ENCODE measurements at places on chromosomes 3 and 15. TPM values are rescaled to one million over a fixed set of nuclear protein-coding genes. Genes with fewer than 3 reads are reported as not detected.

GOLGA8M gene
- not detected for total RNA-seq

IQCF5 gene
- not detected for total RNA-seq

ITIH4 gene
- total RNA-seq, result 1.9 TPM

GRIP2 gene
- total RNA-seq, result not detected

CYP11A1 gene
- total RNA-seq, result not detected

CD96 gene
- total RNA-seq, result not detected

HTR3E gene
- total RNA-seq, result not detected

SLC28A1 gene
- not detected for total RNA-seq

CD276 gene
- total RNA-seq, result 31.5 TPM

PYGO1 gene
- 1.4 TPM for total RNA-seq

LIPC gene
- total RNA-seq, result 1.4 TPM

FSIP1 gene
- total RNA-seq, result 14.5 TPM

ACVR2B gene
- 5.3 TPM for total RNA-seq

HCN4 gene
- not detected for total RNA-seq

CCDC39 gene
- total RNA-seq, result not detected

SNAP23 gene
- 86.5 TPM for total RNA-seq

SEMA3B gene
- 15.6 TPM for total RNA-seq

TERB2 gene
- total RNA-seq, result not detected

GXYLT2 gene
- total RNA-seq, result 0.85 TPM

IL5RA gene
- not detected for total RNA-seq

ANKRD63 gene
- total RNA-seq, result not detected

ILDR1 gene
- total RNA-seq, result 0.96 TPM

PIGBOS1 gene
- total RNA-seq, result 4.8 TPM

CMTM7 gene
- total RNA-seq, result 10.7 TPM

IL17RB gene
- total RNA-seq, result 1.2 TPM

C3orf49 gene
- total RNA-seq, result not detected

HIGD1A gene
- 212 TPM for total RNA-seq

GOLGA6B gene
- not detected for total RNA-seq

UPK1B gene
- total RNA-seq, result 13.0 TPM

MCTP2 gene
- 22.0 TPM for total RNA-seq

SLC24A5 gene
- not detected for total RNA-seq

RAB6B gene
- under 0.01 TPM for total RNA-seq

TRIM42 gene
- not detected for total RNA-seq

KLHL40 gene
- total RNA-seq, result not detected

PRKCD gene
- 4.7 TPM for total RNA-seq

ROPN1 gene
- total RNA-seq, result not detected

PLA2G4F gene
- total RNA-seq, result 3.9 TPM

PLA1A gene
- total RNA-seq, result 0.96 TPM

GCNT3 gene
- 10.4 TPM for total RNA-seq

P2RY1 gene
- total RNA-seq, result 21.1 TPM

SYNPR gene
- total RNA-seq, result not detected

TRPM1 gene
- total RNA-seq, result under 0.01 TPM

AGTR1 gene
- not detected for total RNA-seq

PAK6 gene
- total RNA-seq, result 13.4 TPM

KIF15 gene
- 2.4 TPM for total RNA-seq

FAN1 gene
- 14.0 TPM for total RNA-seq

ADCY5 gene
- not detected for total RNA-seq

PIERCE2 gene
- total RNA-seq, result 1.7 TPM

TNFAIP8L3 gene
- total RNA-seq, result 8.1 TPM

DRD3 gene
- not detected for total RNA-seq

HIGD2B gene
- total RNA-seq, result not detected

RTP1 gene
- total RNA-seq, result not detected

CTXND1 gene
- total RNA-seq, result not detected

GHSR gene
- not detected for total RNA-seq

UCN2 gene
- 6.0 TPM for total RNA-seq

AADACL2 gene
- not detected for total RNA-seq

PRKCI gene
- total RNA-seq, result 67.4 TPM

CLSTN2 gene
- total RNA-seq, result 0.43 TPM

HESX1 gene
- total RNA-seq, result not detected
